ENCODE measurements at places on chromosomes 2 and 18. TPM values are rescaled to one million over a fixed set of nuclear protein-coding genes. Genes with fewer than 3 reads are reported as not detected.

- no peak for DNase-seq
These were observed 114.8 kb downstream of the COPS8 start for GRCh38 chr2:237200462-237200861.

Gene FOXI3
- 0.18 TPM for polyA plus RNA-seq

Gene GCKR
- not detected for polyA plus RNA-seq

- no peak for DNase-seq
These were observed 75.6 kb downstream of the DCDC2C start for GRCh38 chr2:3778851-3779495.

Gene STPG4
- polyA plus RNA-seq: 0.14 TPM

- DNase-seq: no peak
These were observed 134.4 kb downstream of the ACTR3 start for GRCh38 chr2:114024326-114024725.

Gene TCF23
- 0.55 TPM for polyA plus RNA-seq

Measured in renal pelvis (tissue), 12 donors.